ENCODE measurements at places on chromosomes 16 and 17.

- DNase-seq = no peak
Measured at GRCh38 chr17:64039106-64039400, 18.6 kb upstream of the ICAM2 start.

- no peak for DNase-seq
Measured at GRCh38 chr16:1781758-1782407, 488 bp downstream of the SPSB3 start.

DNA sequence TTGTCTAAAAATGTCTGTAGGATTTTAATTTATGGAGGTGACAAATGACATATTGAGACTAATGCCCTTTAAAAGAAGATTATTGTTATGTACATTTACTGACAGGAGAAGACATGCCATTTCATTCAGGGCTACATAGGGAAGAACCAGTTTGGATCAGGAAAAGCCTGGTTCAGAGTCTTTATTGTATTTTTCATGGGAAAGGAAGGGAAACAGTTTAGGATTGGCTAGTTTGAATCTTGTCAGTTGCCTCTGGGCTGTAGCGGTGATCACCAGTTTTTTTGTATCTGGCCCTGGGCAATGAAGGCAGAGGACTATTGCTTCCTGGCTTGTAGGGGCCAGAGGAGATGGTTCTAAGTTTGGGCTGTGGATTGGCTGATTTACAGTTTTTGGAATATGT is 31.8 kb downstream of the NSRP1 start:
- no peak for DNase-seq

- peak; percentile 43 for DNase-seq
Measured at GRCh38 chr16:68436581-68436980, 11.7 kb downstream of the SMPD3 start.

GRCh38 chr17:34228781-34229180 is 26.3 kb upstream of the CCL2 start:
- no peak for DNase-seq

GRCh38 chr16:56589141-56590039 is at the start of gene MT3:
MT3 (plus strand) TSS chr16:56589528; CDS start chr16:56589591, 63 bp downstream.
- no peak for DNase-seq

All from Kasumi-1 (cell line).